ENCODE measurements at places on chromosomes 13 and 19.

- DNase-seq, result no peak
These were observed 16.2 kb upstream of the OBI1 start for GRCh38 chr13:78675112-78675511.

GRCh38 chr13:39263033-39263432, 224.8 kb downstream of the NHLRC3 start:
- DNase-seq, result no peak

DNA sequence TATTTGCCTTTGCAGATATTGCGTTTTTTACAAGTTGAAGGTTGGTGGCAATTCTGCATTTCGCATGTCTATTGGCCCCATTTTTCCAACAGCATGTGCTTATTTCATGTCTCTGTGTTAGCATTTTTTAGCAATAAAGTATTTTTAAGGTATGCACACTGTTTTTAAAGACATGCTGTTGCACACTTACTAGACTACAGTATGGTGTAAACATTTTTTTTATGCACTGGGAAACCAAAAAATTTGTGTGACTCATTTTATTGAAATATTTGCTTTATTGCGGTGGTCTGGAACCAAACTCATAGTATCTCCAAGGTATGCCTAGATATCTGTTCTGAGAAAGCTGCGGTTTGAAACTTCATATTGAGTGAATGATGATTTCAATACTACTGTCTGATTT, 55.4 kb upstream of the RNF113B start:
- DNase-seq, result no peak

DNA sequence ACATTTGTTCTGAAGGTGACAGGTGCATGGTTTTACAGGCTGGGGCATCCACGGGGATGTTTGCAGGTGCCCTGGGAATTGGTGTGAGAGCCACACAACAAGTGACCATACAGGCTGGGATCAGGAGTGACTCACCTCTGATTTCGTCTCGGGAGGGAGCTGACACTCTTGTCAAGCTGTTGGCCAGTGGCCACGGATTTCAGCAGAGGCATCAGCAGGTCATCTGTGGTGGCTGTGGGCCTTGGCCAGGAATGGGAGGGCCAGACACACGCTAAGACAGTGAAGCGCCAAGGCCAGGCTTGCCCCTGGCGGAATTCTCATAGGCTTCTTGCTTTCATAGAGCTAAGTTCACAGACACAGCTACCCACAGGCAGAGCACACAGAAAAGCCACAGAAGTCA, 108.6 kb downstream of the HSPH1 start:
- no peak for DNase-seq

DNA sequence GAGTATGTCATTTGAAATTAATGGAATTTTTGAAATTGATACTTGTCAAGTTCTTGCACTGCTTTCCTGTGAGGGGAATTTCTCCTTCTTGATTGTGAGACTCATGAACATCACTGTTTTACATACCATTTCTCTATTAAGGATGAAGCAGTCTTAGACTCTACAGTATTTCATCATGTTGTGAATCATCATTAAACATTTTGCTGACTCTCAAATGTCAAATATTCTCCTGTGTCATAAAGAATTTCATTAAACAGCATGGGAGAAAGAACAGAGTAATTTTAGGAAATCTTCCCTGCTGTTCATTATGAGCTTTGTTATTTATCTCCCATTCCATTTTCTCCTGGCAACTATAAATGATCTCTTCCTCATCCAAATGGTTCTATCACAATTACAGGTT, 729.0 kb downstream of the PCDH9 start:
- no peak for DNase-seq

GRCh38 chr13:95020298-95020987, 280.8 kb downstream of the ABCC4 start:
- DNase-seq, result peak; percentile 29

DNA sequence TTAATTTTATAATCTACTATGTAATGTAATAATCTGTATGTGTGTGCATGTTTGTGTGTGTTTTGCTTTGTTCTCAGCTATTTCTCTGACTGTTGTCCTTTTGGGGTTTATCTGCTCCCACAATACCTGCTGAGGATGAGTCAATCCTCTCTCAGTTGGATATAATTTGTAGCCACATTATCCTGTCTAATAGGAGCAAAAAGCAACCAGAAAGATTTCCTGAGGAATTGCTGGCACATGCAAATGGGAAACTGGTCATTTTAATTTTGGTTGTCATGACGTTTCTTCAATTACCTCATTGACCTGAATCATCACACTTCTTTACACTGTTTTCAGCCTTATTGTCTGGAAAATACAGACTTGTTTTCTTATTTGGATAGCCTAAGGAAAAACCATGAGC, 488.4 kb downstream of the KLF5 start:
- no peak for DNase-seq

- DNase-seq, result no peak
These were observed 418.8 kb downstream of the GPC5 start for GRCh38 chr13:91817250-91817649.

- no peak for DNase-seq
These were observed 17.4 kb upstream of the NPAS1 start for GRCh38 chr19:47002106-47002766.

GRCh38 chr19:1884291-1884718, 991 bp downstream of the ABHD17A start:
- DNase-seq, result no peak

DNA sequence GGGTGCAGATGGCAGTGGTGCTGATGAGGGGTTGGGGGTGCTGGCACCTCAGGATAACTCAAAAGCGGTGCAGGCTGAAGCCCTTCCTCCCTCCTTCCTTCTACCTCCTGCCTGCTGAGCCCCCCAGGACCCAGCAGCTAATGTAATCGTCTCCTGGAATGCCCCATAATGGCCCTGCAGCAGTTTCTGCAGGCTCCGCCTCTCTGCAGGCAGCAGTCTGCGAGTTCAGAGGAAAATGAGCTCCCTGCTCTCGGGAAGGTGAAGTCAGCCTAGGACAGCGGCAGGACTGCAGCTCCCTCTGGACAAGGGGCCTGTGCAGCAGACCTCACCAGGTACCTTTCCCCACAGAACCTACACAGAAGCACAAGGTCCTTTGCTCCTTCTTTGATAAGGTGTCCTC, 130.9 kb downstream of the ZDHHC20 start:
- no peak for DNase-seq

- DNase-seq, result no peak
These were observed 12.4 kb upstream of the CBLC start for GRCh38 chr19:44765033-44765948.

DNA sequence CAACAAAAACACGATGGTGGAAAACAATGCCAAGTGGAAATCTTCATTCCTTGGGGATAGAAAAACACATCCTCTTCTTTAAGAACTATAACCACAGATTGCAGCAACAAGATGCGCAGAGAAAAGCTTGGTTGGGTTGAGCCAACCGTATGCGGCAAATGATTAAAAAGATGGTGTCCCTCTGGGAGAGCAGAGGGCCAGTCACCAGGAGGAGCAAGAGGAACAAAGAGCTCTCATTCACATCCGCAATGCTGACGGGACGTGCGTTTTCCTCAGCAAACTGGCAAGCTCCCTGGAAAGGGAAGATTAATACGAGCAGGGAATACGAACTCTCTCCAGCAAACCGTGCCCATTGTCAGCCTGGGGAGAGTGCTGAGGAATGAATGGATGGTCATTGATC, 141.6 kb downstream of the KATNAL1 start:
- no peak for DNase-seq

DNA sequence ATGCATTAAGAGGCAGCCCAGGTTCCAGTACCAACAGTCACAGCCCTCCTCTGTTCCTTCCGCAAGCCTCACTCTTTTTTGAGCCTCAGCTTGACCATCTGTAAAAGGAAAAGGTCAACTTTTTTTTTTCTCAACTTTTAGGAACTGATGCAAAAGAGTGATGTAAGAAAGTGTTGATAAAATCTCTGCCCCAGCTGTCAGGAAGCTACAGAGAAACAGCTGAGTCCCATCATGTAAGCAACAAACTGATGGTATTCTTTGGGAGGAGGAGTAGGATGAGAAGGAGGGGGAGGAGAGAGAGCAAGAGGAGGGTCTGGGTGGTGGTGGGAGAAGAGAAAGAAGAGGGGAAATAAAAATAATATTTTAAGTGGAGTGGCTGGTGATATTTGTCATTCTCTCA, 233.9 kb upstream of the TSHZ3 start:
- DNase-seq, result no peak

- DNase-seq, result no peak
These were observed 9.6 kb upstream of the MAMSTR start for GRCh38 chr19:48728911-48729664.

DNA sequence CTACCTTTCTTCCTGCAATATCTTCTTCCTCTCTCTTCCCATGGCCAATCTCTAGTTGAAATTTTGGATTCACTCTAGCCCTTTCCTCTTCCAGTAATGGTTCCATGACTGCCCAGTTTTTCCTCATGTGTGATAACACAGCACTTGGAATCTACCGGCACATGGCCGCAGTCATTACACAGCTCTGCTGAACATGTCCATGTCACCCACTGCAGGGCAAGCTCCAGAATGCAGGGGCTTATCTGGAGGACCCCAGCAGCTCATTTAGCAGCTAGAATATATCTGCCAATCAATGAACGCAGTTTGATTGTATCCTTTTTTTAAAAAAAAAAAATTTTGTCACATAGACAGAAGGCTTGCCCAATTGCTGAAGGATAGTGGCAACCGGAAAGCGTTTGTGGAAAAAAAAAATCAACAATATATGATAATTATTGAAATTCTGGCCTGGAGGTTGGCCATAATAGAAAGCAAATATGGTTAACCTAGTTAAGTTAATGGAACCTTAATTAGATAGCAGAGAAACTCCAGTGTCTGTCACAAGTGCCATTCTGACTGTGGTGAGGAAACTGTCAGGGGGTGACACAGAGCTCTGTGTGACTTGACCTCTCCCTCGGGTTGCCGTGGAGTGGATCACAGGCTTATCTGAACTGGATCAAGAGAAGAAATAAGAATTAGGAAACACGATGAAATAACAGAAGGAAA, 426.7 kb downstream of the LIG4 start:
- no peak for DNase-seq

GRCh38 chr13:100809129-100809390, 134.5 kb upstream of the TMTC4 start:
- DNase-seq, result no peak

DNA sequence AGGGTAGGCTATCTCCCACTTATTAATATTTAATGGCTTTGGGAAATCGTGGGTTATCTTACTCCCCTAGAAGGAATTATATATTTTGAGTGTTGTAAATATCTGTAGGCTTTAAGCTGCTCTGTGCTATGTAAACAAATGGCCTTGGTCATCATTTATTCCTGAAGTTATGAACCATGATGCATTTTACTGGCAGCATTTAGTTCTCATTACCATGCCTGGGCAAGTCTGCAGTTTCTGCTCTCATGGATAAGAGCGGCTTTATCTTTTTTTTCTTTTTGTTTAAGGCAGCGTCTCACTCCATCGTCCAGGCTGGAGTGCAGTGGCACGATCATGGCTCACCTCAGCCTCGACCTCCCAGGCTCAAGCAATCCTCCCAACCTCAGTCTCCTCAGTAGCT, 156.1 kb downstream of the IRS2 start:
- peak; percentile 60 for DNase-seq

DNA sequence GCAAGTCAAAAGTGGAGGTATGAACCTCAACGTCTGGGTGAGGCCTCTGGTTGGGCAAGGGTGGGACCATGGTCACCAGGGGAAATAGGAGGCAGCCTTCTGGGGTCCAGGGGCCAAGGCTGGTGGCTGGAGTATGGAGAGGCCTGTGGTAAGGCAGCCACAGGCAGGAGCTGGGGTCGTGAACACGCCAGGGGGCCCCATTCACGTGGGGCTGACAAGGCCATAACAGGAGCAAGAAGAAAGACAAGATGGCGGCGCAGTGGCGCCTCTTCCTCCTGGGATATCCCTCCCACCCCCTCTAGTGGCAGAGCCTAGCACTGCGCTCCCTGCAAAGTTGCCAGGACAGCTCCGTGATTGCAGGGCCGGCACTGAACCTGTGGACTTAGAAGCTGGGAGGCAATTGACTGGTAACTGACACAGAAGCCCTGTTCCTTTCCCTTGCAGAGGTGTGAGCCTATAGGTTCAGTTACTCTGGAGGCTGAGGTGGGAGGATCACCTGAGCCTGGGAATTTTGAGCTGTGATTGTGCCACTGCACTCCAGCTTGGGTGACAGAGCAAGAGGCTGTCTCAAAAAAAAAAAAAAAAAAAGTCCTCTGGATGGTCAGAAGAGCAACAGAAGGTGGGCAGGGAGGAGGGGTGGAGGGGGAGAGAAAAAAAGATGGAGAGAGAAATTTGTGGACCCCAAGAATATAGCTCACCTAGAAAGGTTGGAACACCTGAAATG, 19.7 kb upstream of the EDDM13 start:
- DNase-seq, result no peak

DNA sequence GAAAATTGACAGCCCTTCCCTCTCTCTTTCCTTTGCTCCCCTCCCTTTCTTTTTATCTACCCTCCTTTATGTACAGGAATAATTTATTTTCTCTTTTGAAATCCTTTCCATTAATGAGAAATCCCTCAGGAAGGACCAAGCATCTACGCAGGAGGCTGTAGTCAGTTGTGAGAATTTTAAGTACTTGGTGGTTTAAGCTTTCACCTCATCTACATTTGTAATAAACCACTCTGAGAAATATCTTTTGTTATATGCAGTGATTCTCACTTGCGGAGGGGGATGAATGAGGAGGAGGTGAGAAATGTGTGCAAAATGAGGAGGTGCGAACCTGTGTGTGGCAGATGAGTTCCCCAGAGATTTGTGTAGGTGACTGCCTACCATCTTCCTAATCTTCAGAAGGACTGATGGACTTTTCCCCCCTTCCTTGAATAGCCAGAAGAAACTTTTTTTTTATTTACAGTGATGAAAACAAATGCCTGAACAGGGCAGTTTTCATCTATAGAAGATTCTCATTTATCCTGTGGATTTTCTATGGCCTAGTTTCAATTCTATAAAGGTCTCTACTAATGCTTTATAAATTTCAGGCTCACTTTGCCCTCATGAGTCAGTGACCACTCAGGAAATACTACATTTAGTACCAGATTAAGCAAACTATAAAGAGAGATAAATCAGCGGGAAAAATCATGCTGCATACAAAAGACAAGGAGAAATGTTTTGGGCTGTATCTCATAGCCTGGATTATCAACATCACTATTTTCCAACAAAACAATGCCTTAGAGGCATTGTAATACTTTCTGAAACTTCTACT, 118.3 kb downstream of the LHFPL6 start:
- DNase-seq, result no peak

DNA sequence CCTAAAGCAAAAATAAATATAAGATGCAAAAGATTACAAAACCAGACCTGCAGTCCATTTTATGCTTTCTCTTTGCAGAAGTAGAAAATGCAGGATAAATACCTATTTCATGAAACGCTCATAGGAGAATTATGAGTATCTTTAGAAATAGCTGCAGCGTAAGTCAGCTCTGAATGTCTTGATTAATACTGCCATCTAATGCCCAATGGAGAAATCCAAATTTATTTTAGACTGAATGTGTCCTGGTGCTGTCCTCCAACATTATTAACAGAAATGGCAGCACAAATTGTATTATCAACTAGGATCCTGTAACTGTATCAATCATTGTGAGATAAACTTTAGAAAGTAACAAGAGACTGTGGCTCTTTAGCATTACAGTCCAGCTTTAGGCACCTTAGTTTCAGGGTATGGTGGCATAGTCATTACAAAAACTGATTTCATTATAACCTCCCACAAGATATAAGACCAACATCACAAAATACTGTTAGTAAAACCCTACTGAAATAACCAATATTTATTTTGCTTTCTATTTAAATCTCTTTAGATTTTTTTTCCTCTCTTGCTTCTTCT, 162.1 kb upstream of the MIR17HG start:
- DNase-seq, result no peak

Measured in epithelial cell of prostate (primary cell).